ENCODE measurements at places on chromosomes 2 and 18. TPM values are rescaled to one million over a fixed set of nuclear protein-coding genes. Genes with fewer than 3 reads are reported as not detected.

DNA sequence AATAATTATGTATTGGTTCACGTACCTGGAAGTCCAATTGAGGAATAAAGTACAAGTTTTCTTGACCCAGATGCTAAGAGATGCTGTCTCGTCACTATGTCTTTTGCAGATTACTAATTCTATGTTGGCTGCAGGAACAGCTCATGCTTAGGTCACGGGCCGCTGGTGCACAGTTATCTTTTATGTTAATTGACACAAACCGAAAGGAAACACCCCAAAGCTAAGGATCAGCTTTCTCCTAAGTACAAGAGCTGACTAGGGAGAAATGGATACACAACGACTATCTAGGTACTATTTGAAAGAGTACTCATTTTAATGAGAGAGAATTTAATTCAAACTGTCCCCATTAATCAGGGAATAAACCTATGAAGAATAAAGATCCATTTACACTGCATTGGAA is 217.7 kb upstream of the SLC35G4 start:
- DNase-seq: no peak

- DNase-seq: no peak
Measured at GRCh38 chr2:70898363-70899240, 37.1 kb upstream of the ATP6V1B1 start.

DNA sequence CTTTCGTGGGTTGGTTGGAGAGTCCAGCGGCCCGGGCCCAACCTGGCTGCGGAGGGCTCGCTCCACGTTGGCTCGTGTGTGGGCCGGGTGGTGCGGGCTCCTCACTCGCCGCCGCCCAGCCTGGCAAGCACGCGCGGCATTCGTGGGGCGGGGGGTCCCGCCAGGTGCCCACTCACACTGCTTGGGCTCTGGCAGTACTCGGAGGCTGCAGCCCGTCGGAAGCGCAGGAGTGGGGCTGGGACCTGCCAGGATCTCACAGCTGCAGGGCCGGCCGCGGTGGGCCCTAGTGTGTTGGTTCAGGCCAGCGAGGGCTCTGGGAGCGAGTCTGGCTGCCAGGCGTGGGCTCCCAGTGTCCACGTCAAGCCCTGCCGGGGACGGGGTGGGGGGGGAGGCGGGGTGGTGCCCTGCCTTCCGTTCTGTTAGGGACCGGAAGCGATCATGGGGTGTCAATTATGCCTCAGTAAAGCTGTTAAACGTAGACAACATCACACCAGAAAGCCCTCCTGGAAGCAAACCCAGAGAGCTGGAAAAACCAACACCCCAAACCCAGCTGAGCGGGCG is 1.0 kb upstream of the HS6ST1 start:
- no peak for DNase-seq

DNA sequence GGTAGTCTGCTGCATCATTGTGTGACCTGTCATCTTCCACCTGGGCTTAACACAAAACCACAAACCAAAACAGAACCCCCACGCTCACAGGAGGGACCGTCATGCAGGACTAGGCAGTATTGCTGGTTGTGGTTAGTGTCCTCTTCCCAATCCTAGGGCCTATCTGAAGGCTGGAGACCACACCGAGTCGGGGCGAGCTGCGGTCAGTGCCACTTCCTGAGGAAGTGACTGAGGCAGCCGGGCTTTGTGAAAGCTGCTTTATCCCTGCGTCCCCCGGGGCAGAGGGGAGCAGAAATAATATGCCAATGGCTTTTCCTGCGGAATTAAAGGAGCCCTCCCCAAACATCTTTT is 22.9 kb downstream of the ZNF532 start:
- peak; percentile 89 for DNase-seq

- peak; percentile 75 for DNase-seq
Measured at GRCh38 chr18:61635901-61636528, 256.8 kb downstream of the RNF152 start.

REG3G gene
- not detected for total RNA-seq
